ENCODE measurements at places on chromosomes 2 and 18.

DNA sequence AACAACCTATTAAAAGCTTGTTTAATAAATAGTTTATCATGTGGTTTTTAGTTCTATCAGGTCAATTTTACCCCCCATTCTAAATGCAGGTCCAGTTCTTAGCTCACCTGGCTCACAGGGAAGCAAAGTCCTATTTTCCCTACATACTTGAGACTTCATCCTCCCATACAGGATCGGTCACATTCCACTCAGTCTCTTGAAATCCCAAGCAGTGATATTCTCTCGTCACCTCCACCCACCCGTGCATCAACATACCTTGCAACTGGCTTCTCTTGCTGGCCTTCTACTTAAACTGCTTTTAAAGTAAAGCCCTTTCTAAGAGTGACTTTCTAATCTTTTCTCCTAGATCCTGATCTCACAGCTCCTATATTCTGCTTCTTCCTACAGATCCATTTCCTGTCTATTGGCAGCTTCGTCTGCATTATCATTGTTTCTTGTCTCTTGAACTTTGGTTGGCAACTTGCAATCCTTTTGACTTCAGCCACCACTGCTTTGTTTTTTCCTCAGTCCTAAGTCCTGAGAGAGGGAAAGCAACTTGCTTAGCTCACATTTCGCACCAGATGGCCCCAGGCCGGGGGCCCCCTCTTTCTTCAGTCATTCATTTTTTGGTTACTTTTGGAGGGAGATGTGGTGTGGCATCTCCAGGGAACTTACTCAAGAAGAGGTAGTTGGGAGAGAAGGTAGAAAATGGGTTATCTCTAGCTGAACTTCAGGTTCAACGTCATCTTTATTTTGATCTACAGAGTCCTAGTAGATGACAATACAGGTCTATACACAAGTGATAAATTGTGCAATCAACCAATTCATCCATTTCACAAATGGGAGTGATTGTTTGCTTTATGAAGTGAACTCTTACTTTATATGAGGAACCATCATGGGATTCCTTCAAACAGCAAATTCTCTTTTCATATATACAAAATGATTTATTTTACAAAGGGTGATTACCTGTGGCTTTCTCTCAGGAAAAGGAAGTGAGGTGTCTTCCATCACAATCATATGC is 23.9 kb upstream of the NCOA1 start:
- DNase-seq = no peak

DNA sequence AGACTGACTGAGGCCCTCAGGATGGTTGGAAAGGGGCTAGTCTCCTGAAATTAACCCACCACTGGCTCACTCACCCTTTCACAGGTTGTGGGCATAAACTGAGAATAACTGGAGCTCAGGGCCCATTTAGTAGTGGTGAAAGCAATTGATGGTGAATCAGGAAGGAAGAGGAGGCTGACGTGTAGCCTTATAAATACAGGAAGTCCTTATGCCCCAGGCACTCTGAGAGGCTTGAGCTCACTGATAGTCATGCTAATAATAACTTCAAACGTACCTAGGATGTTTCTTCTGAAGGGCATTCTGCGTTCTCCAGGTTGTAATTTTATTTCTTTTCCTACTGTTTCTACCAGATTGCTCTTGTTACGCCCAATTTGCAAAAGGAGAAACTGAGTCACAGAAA is 328.4 kb downstream of the CLIP4 start:
- DNase-seq = no peak

DNA sequence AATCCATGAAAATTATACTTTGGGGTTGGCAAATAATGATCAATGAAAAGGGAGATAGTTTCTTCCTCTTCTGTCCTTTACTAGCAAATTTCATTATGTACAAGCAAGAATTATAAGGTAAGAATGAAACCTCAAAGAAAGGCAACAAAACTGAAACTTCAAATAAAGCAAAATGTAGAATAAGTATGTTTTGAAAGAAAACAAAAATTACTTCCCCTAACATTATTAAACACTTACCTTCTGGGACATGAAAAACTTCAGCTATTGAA is 29.4 kb downstream of the THADA start:
- DNase-seq = no peak

GRCh38 chr2:189363559-189363958 is 77.7 kb upstream of the WDR75 start:
- DNase-seq = no peak

DNA sequence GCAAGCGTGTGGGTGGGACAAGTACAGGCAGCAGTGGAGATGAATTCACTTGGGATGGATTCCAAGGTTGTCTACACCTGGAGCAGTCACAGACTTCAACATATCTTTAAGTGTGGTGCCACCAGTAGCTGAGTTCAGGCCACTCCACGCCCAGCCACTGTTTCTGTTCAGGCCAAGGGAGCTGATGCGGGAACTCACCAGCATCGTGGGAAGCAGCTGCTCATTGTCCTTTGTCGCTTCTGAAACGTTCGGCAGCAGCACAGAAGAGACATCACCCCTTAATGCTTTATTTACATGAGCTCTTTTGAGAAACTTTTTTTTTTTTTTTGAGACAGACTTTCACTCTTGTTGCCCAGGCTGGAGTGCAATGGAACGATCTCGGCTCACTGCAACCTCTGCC is 19.9 kb upstream of the INHBB start:
- no peak for DNase-seq

DNA sequence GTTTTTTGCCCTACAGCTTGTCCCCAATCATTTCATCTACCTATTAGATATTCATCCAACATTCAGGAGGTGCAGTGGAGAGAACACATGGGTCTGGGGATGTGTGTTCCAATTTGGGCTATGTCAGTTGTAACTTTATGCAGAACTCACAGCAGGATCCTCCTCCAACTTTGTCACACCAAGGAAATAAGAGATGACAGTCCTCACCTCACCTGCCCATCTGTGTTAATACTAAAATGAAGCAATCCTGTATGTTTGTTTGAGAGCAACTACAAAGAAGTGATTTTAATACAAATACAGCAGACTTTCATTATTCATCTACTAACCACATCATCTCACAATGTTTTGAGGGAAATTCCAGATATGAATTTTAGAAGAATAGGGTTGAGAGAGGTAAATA is 126.7 kb downstream of the ARHGAP15 start:
- DNase-seq = no peak

Measured in NCI-H526 treated with DMSO at 0.1 percent for 48 hours (cell line).